ENCODE measurements at places on chromosomes 13 and 19.

DNA sequence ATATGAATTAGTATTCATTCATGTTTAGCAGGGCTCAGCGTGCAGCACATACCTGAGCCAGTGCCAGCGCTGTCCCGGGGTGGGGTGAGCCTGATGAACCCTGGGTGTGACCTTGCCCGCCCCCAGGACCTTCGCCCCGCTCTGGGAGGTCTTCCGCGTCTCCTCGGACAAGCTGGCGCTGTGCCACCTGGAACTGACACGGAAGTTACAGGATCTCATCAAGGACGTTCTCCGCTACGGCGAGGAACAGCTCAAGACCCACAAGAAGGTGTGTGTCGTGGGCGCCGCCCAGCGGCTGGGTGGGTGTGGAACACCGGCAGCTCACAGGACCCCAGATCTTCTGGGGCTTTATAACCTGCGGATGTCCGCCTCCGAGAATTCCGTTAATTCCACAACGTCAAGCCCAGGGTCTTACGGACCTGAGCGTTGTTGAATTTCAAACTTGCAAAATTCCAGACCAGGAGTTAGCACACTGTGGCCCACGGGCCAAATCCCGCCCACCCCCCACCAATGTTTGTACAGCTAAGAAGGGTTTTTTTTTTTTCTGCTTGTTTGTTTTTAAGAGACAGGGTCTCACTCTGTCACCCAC, 15.4 kb downstream of the FCHO1 start:
- DNase-seq = no peak

- no peak for DNase-seq
Observed at GRCh38 chr13:24606486-24607170, 73.6 kb upstream of the ATP12A start.

GRCh38 chr19:38003438-38004185, 96.6 kb downstream of the SIPA1L3 start:
- peak; percentile 93 for DNase-seq

DNA sequence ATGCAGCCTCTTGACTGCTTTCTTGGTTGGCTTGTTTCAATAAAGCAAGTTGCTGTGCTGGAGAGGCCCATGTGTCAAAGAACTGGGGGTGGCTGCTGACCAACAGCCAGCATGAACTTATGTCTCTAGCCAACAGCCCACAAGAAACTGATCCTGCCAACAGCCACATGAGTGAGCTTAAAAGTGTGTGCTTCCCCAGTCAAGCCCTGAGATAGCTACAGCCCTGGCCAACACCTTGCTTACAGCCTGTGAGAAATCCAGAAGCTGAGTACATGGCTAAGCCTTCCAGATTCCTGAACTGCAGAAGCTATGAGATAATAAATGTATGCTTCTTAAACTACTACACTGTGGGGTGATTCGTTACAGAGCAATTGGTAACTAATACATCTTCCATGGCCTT, 38.9 kb upstream of the IPO5 start:
- no peak for DNase-seq

DNA sequence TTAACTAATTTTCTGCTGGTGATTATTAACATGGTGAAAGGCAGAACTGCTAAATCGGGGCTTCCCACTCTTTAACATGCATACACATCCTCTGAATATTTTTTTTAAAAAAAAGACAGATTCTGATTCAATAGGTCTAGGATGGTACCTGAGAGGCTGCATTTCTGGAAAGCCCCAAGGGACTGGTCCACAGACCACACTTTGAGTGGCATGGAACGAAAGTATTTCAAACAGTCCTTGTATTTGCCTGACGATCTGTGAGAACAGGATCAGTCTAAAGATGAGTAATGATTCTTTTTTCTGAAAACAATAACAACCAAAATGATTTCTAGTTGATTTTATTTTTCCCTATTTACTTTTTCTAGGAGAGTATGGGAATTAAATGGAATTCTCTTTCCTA, 16.7 kb upstream of the SPART start:
- no peak for DNase-seq

DNA sequence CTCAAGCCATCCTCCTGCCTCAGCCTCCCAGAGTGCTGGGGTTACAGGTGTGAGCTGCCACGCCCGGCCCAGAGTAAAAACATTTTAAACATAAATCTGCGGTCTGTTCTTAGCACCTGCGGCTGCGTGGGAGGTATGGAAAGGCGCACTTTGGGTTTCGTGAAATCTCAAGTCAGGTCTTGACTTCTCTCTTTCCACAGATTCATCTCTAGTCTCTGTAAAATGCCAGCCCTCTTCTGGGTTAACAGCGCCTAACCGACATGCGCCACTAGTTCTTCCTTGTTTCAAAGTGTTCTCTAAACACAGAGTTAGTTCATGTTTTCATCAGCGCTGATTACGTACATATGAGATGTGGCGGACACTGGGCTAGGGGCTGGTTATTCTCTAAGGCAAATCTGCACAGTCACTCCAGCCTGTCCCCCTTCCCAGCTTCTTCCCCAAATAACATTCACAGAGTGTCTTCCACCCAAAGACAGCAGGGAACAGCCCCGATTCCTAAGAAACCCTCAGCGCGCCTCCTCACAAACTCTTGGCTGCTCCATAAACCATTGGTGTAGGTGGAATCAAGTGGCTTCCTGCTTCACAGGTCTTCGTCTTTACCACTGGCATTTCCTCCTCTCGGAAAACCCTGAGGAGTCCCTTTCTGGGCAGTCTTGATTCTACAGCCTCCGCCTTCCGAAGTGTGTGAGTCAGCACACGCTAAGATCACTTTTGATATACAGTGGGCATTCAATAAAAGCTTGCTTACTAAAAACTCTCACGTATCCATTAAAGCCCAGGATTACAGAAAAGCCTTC, 1.4 kb downstream of the PARP4 start:
- DNase-seq = no peak

- DNase-seq = no peak
Observed at GRCh38 chr19:14516048-14516534, 2.1 kb downstream of the DNAJB1 start.

GRCh38 chr13:25727250-25727649, 324.6 kb downstream of the SHISA2 start:
- no peak for DNase-seq

- no peak for DNase-seq
Observed at GRCh38 chr19:13004273-13004672, 9.0 kb downstream of the NFIX start.

DNA sequence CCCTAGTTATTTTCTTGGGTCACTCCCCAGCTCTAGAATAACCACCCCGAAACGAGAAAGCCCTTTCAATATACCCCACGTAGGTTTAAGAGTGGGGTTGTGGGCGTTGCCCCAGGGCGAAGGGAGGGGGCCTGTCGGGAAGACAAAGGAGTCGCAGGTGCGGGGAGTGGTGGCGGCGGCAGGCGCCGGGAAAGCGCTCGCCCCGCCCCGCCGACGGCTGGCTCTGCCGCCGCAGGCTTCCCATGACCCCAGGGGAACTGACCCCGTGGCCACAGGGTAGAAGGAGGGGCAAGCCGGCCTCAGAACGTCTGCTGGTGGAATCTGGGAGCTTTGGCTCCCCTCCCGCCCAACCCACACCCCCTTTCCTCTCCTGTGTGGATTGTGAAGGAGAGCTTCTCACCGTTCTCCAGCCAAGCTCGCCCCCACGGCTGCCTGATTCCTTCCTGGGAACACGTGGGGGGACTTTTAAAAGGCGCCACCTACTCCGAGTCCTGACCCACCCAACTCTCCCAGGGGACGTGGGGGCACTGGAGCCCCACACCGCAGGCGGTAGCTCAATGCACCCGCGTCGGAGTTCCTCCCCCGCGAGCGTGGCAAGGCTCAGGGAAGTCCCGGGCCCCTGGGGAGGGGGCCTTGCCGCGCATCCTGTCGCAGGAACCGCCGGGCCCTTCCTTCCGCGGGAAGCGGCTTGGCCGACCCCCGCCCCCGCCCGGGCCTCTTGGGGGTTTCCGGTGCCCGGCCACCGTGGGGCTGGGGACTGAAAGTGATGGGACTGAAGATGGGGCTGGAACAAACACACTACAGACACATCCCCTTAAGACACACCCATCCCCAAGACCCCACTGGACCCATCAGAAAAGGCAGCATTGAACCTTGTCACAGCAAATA, 5.5 kb downstream of the IER2 start:
- no peak for DNase-seq

GRCh38 chr13:45325806-45326205, 15.2 kb downstream of the TPT1 start:
- DNase-seq = no peak

- DNase-seq = no peak
Observed at GRCh38 chr19:29878973-29879654, 62.9 kb upstream of the URI1 start.

GRCh38 chr13:112674412-112675365, 15.1 kb upstream of the ATP11A start:
- DNase-seq = no peak

- DNase-seq = no peak
Observed at GRCh38 chr19:29260477-29261317, 47.7 kb upstream of the UQCRFS1 start.

- DNase-seq = no peak
Observed at GRCh38 chr13:60164234-60164889, 634 bp upstream of the DIAPH3 start.

DNA sequence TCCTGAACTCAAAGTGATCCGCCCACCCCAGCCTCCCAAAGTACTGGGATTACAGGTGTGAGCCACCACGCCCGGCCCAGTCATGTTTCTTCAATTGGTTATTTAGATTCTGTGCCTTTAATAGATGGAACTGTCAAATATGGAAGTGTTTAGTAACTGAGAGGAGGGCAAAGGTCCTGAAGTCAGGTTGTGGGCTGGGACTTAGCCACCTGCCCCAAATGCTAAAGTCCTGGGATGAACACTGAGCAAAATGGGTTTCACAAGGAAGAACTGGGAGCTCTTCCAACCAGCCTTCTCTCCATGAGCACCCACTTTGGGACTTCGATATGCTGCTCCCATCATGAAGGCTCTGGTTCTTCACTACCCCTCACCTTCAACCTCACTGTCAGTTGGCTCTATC, 21.7 kb downstream of the AKAP8 start:
- DNase-seq = no peak

GRCh38 chr19:17726136-17726741, 7.0 kb downstream of the MAP1S start:
- no peak for DNase-seq

GRCh38 chr19:34224996-34225658, 29.2 kb upstream of the GARRE1 start:
- no peak for DNase-seq

GRCh38 chr19:55486971-55487923, 989 bp upstream of the SSC5D start:
- no peak for DNase-seq

DNA sequence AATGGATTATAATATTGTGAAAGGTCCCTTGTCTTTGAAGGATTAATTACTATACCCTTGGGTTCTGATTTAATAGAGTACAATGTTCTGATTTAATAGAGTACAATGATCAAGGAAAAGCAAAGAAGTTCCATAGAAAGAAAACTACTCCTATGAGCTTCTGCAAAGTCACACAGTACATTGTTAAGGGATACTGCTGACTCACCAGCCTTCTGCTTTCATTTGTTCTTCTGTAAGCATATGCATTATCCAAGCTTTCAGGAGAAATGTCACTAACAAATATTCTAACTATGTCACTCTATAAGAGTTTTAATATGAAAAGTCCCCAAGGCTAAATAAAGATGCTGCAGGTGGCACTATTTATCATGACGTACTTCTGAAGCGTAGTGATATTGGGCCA, 396.7 kb downstream of the RFC3 start:
- DNase-seq = no peak

DNA sequence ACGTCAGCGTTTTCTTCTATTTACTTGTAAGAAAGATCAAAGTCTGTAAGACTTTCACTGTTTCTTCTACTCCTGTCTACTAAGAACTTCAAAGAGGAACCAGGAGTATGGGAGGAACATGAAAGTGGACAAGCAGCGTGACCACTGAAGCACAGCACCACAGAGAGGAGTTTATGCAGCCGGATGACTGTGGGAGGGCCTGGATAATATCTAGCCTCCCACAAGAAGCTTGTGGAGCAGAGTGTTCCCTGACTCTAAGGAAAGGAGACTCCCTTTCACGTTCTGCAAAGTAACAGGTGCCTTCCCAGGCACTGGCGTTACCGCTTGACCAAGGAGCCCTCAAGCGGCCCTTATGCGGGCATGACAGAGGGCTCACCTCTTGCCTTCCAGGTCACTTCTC, 83.6 kb upstream of the PDCD5 start:
- DNase-seq = no peak

- DNase-seq = no peak
Observed at GRCh38 chr19:47628078-47628771, 19.3 kb downstream of the BICRA start.

DNA sequence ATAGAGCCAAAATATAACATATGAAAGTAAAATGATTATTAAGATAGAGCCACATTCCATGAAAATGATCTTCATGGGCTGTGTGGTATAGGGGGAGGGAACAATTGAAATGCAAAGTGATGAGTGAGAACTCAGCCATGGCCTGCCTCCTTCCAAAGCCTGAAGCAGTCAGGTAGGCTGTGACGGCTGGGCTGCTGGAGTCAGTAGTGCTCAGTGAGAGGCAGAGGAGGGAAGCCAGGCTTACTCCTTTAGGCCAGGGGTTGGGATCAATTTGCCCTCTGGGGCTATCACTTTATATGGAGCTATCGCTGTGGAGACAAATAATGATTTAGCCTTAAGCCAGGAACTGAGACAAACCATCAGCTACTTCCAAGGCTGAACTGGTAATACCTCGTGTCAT, 654.9 kb downstream of the FGF9 start:
- DNase-seq = no peak

GRCh38 chr19:45251452-45252354, 632 bp downstream of the MARK4 start:
- DNase-seq = no peak

GRCh38 chr13:51958217-51958547, 53.1 kb downstream of the ATP7B start:
- no peak for DNase-seq

- DNase-seq = no peak
Observed at GRCh38 chr19:35363001-35363590, 4.8 kb downstream of the FFAR3 start.

- DNase-seq = no peak
Observed at GRCh38 chr13:95349267-95349666, 48.0 kb upstream of the ABCC4 start.

DNA sequence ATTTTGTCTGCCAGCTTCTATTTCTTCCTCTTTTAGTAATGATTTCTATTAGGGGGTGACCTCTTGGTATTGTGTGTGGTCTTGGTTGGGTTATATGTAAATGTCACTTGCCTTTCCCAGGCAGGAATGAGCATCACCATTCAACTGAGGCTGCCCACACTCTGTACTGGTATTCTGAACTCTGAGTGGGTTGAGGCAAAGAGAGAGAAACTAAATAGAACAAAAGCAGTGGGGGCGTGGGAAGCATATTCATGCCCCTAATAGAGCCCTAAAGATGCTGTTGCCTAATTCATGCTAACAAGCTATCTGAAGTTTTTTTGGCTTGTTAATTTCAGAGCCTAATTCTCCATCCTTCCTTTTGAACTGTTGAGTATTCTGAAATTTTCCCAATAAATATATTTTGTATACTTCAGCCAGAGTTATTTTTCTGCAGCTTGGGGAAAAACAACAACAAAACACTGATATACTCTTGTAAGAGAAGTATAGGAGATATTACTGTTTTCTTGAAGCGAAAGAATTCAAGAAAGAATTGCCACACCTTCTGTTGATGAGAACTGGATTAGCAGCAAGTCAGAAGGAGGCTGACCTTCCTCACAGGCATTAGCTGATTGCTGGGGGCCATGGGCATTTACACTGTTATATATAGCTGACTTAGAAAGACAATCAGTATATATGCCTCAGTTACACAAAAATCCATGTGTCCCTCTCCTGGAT, 315.8 kb upstream of the KLF12 start:
- no peak for DNase-seq

- DNase-seq = no peak
Observed at GRCh38 chr13:99652141-99652540, 150.9 kb downstream of the TM9SF2 start.
